ENCODE measurements at places on chromosomes 6 and 20. TPM values are rescaled to one million over a fixed set of nuclear protein-coding genes. Genes with fewer than 3 reads are reported as not detected.

The RUNX2 gene
- total RNA-seq: 36.7 TPM

The NFKBIL1 gene
- 14.1 TPM for total RNA-seq

GRCh38 chr20:44208165-44208564 lies 2.4 kb downstream of the OSER1 start:
- peak overlapping the region; percentile 95 for H3K4me3 ChIP-seq
- H3K27ac ChIP-seq: peak overlapping the region; percentile 97
- H3K27me3 ChIP-seq: peaks cover 2% of the 10 kb centered on the region
- no peak for DNase-seq

DNA sequence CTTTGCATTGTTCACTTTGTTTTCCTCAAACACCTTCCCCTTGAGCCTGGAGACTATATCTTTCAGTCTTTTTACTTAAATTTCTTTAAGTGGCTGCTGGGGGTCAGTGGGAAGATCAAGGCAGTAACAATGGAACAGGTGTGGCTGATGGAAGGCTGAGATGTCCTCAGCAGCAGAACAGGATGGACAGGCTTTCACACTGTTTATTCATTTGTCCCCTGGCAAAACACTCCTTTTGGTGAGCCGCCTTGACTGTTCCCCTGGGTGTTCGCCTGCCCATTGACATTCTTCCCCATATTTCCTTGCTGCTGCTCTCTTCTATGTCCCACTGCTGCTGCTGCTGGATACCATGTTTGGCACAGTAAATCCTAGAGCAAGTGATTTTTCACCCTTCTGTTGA lies 38.1 kb downstream of the RNF144B start:
- DNase-seq: no peak
- peaks cover 20% of the 10 kb centered on the region for H3K36me3 ChIP-seq
- peaks cover 9% of the 10 kb centered on the region for H3K4me1 ChIP-seq
- H3K27me3 ChIP-seq: no peaks in the 10 kb centered on the region
- H3K4me3 ChIP-seq: no peak overlapping the region
- H3K27ac ChIP-seq: no peak overlapping the region

GRCh38 chr6:104589940-104590339 lies 269.8 kb downstream of the HACE1 start:
- no peak for DNase-seq
- no peak overlapping the region for H3K4me3 ChIP-seq
- H3K4me1 ChIP-seq: no peaks in the 10 kb centered on the region
- peaks cover 10% of the 10 kb centered on the region for H3K27me3 ChIP-seq
- H3K36me3 ChIP-seq: no peaks in the 10 kb centered on the region
- no peak overlapping the region for H3K27ac ChIP-seq
